Mammary epithelial cell (primary cell): ENCODE measurements at places on chromosomes 7 and 10. TPM values are rescaled to one million over a fixed set of nuclear protein-coding genes. Genes with fewer than 3 reads are reported as not detected.

GNAI1 gene
- 26.8 TPM for polyA plus RNA-seq

CREB3L2 gene
- polyA plus RNA-seq = 22.4 TPM

TRIP6 gene
- 125 TPM for polyA plus RNA-seq

DHX32 gene
- 31.8 TPM for polyA plus RNA-seq

OR2A42 gene
- not detected for polyA plus RNA-seq

UPK3BL2 gene
- polyA plus RNA-seq = 3.2 TPM

TYW1 gene
- polyA plus RNA-seq = 10.3 TPM

FAM25C gene
- 1.1 TPM for polyA plus RNA-seq
